ENCODE measurements at places on chromosomes 4 and X.

DNA sequence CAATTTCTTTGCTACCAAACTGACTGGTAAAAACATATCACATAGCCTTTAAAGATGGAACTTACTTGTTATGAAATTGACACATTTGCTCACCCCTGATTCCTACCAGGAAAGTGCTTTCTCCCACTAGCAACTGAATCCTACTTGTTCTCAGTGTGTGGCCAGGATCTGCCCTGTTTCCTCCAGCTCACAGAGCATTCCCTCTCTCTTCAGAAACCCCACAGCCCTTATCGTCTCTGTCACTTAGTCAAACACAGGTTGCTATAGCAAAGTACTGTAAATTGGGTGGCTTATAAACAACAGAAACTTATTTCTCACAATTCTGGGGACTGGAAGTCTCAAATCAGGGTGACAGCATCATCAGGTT lies 265.2 kb upstream of the BOD1L1 start:
- DNase-seq: no peak

DNA sequence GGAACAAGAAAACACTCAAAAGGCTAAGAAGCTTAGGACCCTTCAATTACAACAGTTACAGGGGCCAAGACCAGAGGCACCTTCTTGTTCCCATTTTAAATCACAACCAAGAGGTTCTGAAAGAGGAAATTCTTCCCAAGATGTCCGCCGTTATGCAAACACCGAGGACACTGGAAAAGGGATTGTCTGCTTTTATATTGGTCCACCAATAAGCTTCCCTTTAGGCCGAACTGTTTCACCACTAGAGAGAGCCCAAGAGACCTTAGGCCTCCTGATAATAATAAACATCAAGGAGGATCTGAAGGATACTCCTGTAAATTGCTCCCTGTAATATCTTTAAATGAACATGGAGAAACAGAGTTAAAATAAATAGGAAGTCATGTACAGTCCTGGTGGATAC lies 92.6 kb upstream of the NLRP2B start:
- DNase-seq: no peak

DNA sequence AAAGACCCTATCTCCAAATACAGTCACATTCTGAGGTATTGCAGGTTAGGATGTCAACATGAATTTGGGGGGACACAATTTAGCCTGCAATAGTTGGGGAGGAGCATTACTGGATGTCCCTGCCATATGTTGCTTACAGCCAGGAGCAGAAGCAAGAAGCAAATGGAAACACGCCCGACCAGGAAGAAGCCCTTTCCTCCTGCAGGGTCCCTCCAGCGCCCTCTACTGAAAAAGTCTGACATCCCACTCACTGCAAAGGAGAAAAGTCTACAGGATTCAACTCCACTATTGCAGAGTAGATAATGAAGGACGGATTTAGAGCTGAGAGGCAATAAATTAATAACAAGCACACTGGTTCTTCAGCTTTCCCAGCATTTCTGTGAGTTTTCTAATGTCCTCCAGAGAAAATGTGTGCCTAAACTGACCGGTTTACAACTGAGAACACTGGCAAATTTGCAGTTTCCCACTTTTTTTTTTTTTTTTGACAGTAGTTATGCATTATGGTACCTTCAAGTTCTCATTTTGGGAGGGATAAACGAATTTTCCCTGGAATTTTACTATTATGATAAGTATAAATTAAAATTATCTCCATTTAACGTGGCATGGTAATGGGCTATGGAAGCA lies 31.7 kb downstream of the COQ2 start:
- DNase-seq: peak; percentile 74

DNA sequence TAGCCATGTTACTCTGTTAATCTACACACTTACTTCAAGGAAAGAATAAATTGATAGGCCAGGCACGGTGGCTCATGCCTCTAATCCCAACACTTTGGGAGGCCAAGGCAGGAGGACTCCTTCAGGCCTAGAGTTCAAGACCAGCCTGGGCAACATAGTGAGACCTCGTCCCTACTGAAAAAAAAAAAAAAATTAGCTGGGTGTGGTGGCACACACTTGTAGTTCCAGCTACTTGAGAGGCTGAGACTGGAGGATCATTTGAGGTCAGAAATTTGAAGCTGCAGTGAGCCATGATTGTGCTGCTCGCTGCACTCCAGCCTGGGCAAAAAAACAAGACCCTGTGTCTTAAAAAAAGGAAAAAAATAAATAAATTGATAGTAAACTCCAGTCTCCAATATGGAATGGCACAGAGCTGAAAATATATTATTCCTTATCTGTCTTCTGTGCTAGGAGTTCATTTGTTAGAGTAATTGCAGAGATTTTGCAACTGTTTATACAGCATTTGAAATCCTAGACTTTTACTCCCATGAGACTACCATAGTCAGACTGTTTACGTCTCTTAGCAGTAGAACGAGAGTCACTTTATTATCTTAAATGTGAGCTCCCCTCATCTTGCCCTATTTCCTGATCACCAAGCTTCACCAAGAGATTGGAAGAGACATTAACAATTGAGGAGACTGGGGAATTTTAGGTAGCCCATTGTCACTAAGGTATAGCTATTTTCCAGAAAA lies 18.8 kb upstream of the TMEM131L start:
- DNase-seq: no peak

DNA sequence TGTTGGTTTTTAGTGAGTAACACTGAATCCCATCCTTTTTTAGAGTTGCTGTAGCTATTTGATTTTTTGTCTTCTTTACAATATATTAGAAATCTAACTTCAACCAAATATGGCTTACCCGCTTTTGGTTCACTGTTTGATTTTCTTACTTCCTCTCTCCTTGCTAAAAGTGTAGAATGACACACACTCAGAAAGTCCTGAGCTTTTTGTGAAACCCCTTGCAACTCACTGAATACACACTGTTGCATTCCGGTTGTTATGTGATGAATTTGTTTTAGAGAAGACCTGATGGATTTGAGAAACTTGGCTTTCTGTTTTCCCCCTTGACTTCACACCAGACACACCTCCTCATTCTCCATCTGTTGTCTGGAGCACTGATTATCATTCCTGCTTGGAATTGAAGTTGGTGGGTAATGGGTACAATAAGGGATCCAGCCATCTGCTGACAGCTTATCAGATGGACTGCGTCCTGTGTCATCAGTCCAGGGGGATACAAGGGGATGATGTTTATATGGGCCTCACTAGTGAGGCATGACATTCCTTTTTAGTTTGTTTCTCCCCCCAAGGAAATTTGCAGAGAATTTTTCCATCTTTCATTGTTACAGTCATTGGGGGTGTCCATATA lies 5.2 kb downstream of the TMEM164 start:
- DNase-seq: no peak

- DNase-seq: no peak
Measured at GRCh38 chr4:109235683-109236082, 66.8 kb downstream of the COL25A1 start.

DNA sequence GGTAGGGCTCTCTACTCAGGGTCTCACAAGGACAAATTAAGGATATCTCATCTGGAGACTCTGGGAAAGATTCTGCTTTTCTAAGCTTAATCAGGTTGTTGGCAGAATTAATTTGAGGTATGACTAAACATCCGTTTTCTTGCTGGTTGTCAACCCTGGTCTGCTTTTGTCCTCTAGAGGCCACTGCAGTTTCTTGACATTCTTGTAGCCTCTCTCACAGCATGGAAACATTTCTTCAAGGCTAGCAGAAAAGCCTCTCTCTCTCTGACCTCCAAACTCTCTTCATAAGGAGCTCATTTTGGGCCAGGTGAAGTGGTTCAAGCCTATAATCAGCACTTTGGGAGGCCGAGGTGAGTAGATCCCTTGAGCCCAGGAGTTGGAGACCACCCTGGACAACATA lies 749.5 kb upstream of the PCDH7 start:
- DNase-seq: no peak

GRCh38 chrX:117973110-117973807 lies 143.4 kb downstream of the KLHL13 start:
- peak; percentile 31 for DNase-seq

DNA sequence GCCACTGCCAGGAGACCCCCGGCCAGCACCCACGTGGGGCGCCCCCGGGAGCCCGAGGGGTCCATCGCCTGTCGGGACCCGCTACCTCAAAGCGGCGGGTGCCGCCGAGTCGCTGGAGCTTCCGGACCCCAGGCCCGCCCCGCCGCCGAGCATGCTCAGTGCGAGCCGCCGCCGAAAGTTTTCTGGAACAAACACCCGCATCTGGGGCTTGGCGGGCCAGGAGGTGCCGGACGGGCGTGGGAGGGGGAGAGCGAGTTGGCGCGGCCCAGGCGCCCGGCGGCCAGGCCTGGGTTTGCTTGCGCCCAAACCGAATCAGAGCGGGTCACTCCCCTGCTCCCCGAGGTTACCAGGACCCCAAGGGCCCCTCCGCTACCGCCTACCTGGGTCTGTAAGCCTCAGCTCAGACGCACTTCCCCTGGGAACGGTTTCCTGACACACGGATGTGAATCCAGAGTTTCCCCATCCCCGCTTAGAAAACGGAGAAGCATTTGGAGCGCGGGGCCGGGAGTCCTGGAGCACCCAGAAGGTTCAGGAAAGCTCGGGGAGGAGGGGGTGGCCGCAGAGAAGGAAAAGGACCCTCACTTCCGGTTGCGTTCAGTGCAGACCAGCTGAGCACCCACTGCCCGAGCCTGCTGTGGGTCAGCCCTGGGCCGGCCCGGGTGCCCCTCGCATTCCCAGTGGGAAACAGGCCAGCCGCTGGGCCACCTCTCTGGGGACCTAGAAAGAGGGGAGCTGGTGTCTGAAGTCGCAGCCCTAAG lies at the start of gene EVC2:
Gene EVC2, minus strand, starts transcription at position 111 of the 758 bp plus-strand sequence. Its CDS starts 46 bp downstream, at position 65.
- peak; percentile 16 for DNase-seq

DNA sequence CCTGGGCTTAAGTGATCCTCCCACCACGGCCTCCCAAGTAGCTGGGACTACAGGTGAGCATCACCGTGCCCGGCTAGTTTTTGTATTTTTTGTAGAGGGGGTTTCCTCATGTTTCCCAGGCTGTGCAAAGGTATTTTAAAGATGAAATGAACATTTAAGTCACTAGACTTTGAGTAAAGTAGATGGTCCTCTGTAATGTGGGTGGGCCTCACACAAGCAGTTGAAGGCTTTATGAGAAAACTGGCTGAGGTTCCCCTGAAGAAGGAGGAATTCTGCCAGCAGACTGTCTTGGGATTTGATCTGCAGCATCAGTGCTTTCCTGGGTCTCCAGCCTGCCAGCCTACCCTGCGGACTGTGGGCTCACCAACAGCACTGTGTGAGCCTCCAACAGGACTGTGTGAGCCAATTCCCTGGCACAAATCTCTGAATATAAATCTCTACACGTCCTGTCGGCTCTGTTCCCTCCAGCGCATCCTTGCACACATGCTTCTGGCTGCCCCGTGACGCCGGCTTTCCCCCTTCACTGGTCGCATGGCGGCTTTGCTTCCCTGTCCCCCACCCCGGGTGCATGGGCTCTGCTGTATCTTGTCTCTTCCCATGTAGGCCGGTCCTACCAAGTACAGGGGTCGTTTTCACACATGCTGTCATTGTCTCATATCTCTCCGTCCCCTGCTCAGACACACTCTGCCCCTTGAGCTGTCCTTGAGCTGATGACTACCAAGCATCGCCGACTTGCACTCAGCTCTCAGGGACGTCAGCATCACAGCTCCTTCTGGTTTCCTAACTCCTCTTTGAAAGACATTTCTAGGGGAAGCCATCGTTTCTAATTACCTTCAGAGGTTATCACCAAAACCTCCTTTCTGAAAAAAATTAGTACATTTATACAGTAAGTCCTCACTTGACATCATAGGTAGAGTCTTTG lies 46.4 kb downstream of the RWDD4 start:
- DNase-seq: no peak

Data from NCI-H1092 treated with DMSO at 0.1 percent for 48 hours (cell line).